ENCODE measurements at places on chromosomes 4 and X.

- DNase-seq = no peak
Observed at GRCh38 chrX:122439831-122440230, 744.2 kb upstream of the GRIA3 start.

- DNase-seq = no peak
Observed at GRCh38 chr4:178309890-178310289, 867.7 kb upstream of the AGA start.

DNA sequence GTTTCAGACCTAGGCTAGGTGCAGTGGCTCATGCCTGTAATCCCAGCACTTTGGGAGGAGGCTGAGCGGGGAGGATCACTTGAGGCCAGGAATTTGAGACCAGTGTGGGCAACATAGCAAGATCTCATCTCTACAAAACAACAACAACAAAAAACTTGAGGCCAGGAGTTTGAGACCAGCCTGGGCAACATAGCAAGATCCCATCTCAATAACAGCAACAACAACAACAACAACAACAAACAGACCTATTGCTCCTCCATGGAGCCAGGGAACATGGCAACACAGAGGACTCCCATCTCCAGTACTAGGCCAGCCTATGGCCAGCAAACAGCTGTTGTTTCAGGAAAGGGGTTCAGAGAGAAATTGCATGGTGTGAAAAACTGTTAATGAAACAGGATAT is 43.4 kb downstream of the SLC16A2 start:
- DNase-seq = no peak

GRCh38 chr4:46993075-46994006 is at the start of gene GABRA4:
Gene GABRA4 (minus strand): TSS chr4:46993581. CDS start chr4:46993424, 157 bp downstream.
- no peak for DNase-seq

GRCh38 chrX:136643243-136643642 is 4.7 kb upstream of the CD40LG start:
- DNase-seq = no peak

- no peak for DNase-seq
Observed at GRCh38 chrX:110509755-110510532, 151.3 kb downstream of the RTL9 start.

DNA sequence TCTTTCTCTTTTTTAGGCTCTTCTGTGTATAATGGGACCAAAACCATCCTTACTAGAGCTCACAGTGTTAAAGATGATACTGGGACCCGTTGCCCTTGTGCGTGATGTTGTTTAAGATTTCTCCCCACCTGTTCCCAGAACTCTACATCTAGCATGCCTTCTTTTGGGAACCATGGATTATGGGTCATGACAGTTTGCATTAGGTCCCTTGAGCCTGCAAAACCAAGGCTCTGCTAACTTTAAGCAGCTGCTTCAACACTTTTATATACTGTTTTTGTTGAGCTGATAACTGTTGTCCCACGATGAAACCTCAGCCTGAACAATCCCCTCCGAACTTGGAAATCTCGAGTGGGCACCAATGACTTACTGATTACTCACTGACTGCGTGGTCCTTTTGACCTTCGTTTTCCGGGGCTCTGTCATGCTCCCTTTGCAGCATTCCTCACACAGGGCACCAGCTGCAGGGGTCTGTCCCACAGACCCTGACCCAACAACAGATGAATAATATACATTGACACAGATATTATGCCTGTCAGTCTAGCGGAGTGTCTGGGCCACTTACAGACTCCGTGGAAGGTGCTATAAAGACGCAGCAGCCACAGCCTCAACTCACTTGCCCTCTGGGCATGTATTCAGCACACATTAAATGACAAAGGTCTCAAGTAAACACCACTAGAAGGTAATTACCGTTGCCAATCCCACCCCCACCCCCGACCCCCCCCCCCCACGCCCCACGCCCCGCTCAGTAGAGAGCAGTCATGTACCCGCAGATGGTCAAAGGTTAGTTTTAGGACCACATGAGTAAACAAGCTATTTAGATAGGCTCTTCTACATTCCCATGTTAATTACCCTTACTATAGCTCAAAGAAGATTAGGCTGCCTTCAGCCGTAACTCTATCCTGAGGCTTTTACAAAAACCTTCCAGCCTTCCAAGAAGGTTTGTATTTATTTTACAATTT is 162.0 kb upstream of the WDFY3 start:
- no peak for DNase-seq

GRCh38 chr4:24914460-24914859 is 1.6 kb upstream of the CCDC149 start:
- DNase-seq = no peak

- no peak for DNase-seq
Observed at GRCh38 chrX:2559124-2559523, 58.3 kb upstream of the DHRSX start.

DNA sequence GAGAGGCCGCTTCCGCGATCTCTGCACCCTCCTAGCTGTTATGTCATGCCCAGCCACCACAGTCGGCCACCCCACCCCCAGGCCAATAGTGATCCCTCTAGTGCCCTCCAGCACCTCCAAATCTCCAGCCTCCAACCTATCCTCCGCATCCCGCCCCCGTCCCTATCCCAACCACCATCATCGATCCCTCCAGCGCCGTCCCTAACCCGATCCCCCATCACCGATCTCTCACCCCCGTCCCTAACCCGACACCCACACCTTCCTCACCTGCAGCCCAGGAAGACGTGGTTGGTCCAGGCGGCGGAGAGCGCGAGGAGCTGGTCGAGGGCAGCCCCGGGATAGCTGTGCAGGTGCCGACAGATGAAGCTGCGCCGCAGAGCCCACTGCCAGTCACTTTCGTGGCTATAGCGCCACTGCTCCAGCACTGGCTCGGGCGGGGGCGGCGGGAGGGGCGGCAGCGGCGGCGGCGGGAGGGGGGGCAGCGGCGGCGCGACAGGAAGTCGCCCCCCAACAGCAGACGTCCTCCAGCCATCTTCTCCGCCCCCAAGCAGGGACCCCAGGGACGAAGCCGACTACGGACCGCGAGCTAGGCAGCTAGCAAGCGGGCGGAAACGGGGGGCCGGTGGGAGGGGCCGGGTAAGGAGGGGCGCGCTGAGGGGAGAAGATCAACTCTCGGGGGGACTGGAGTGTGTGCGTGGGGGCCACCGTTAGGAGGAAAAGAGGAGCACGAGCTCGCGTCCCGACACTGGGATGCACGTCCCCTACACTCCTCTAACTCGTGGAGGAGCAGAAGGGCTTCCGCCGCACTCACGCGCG is 552 bp downstream of the NKRF start:
- DNase-seq = peak; percentile 2

GRCh38 chr4:182931691-182932345 is 14.6 kb upstream of the DCTD start:
- DNase-seq = no peak

DNA sequence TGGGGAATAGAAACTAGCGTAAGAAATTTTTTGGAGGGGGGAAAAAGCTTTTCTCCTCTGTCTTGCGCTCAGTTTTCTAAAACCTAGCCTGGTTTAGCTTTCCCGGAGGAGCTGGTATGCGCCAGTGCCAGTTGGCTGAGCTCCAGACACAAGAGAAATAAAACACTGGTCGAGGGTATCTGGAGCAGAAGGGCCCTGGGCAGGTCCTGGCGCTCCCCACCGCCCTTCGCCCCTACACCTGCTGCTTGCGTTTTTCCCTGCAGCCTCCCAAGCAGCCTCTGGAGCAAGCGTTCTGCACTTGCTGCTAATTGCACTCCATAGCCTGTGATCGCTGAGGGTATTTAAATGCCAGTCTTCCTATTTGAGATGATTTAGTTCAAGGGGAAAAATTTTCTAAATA is 816 bp downstream of the EREG start:
- no peak for DNase-seq

DNA sequence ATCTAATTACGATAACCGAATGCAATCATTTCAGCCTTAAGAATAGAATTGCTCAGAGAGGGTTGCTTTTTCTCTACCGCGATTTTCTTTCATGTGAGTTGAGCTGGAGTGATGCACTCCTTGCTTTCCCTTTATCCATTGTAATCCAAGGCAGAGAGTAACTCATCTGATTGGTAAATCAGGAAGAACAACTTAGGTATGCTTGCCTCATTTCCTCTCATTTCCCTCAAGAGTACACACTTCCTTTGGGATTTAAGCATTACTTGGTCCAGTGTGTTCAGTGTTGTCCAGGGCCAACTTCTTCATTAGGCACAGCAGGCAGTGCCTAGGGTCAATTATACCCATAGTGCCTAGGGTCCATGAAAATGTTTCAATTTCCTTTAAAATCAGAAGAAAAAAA is 15.7 kb upstream of the N4BP2 start:
- DNase-seq = no peak

GRCh38 chrX:117957128-117957527 is 159.5 kb downstream of the KLHL13 start:
- DNase-seq = no peak

DNA sequence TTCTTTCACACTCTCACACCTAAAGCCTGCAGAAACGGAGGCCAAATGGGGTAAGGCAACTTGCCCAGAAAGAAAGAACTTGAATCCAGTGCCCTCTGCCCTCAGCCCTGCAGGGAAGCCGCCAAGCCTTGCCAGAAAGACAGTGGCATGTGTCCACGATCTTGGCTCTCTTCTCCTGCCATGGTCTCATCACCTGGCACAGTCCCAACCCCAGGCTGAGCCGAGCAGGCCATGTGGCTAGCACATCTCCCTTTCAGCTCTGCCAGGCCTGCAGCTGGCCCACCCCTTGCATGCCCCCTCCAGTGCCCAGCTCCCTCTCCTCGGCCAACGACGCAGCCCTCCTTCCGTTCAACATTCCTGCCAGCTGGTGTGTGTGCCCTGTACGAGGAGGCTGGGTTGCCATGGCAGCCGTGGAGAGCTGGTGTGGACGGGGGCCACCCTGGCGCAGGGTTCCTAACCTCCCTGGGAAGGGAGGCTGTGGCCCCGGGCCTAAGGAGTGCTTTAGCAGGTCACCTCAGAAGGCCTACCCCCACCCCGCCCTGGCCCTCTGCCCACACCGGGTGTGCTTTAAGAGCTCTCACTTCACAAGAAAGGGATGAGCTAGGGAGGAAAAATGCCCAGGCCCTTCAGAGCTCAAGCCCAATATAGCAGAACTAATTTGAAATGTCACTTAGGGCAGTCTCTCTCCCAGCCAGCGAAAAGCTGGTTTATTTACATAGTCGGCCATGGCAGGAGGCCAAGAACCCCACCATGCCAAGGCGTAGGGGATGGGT is 73.0 kb upstream of the PJA1 start:
- DNase-seq = peak; percentile 2

DNA sequence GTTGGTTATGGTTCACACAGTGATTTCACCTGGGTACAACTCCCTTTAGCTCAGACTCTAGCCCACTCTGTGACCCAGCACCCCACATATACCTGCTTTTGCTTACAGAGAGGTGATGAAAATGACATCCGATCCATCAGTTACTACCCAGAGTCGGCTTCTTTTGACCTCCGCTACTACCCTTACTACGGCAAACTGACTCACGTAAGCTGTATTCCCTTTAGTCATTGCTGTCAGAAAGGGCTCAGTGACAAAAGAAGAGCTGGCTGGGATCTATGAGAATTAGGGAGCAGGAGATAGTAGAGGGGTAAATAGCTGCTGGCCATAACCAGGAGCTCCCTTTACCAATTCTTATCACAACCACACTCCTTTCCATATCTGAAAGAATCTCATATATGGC is 16.7 kb downstream of the ATP1B4 start:
- no peak for DNase-seq

DNA sequence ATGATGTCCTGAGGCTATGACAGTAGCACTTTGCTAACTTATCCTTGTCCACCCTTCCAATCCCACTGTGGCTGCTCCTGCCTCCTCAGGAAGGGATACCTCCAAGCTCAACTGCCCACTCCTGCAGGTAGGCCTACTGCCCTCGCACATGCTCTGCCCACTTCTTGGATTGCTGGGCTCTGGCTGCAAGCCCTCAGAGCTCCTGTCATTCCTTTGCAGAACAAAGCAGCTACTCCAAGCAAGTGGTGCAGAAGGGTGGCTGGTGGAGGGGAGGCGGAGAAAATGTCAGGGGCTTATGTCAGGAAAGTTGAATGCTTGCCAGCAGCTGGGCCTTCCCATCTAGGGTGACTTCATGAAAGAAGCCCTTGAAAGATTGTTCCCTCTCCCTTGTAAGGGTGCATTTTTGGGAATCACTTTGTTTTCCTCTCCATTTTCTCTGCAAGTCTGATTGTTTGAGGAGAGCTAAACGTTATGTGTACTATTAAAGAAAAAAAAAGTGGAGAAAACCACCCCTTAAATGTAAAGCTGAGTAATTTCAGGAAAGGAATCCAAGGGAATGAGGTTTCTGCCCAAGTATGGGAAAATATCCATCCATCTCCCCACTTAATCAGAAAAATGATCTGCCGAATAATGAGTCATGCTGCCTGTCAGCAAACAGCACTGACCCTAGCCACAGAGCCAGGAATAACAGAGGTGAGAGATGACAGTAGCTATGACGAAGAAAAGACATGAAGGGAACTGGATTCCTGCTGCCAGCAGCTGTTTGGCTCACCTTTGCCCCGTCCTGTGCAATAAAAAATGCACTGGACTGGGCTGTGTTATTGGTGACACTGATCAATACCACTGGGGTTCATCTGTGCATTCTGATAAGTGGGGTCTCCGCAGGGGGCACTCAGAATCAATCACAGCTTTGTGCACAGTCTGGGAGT is 102.0 kb downstream of the RTL5 start:
- no peak for DNase-seq

DNA sequence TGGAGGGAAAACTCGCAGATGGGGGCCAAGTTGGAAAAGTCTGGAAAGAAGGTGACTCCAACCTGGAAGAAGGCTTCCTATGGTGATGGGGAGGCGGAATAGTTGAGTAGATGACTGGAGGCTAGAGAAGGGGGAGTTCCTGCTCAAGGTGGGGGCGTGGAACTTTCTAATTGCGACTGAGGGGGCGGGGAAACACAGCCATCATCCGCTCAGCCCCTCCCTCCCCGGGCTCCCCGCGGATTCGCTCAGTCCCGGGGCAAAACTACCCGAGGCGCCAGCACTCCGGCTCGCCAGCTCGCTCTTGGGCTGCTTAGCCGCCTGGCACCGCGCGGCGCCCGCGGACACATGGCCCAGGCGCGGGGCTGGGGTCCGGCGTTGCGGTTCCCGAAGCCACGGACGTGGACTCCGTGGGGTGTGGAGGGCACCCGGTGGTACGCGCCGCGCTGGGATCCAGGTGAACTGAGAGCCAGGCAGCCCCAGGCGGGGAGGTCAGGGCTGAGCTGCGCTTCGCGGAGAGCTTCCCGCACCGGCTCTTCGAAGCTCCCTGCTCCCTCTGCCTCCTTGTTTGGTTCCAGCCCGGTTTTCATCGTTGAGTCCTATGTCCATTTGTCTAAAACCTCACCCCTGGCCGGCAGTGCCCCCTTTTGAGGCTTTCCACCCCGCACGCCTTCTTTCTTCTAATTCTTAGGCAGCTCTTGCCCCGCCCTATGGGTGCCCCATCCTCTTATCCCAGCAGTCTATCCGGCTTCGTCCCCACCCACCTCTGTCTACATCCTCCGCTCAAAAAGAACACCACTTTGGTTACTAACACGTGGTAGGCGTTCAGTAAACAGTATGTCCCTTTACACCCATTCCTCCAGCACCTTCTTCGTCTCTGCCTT is 38.9 kb downstream of the STARD8 start:
- no peak for DNase-seq

GRCh38 chrX:130224810-130225209 is 43.9 kb downstream of the ZNF280C start:
- no peak for DNase-seq

- DNase-seq = no peak
Observed at GRCh38 chr4:152334931-152335330, 201.0 kb downstream of the FBXW7 start.

GRCh38 chrX:42460706-42461105 is 317.3 kb downstream of the PPP1R2C start:
- no peak for DNase-seq

- no peak for DNase-seq
Observed at GRCh38 chr4:151721466-151721865, 39.3 kb downstream of the GATB start.
